Memory B cell (primary cell): ENCODE measurements at places on chromosomes 3 and 15.

- no peak for DNase-seq
These were observed 39.9 kb upstream of the TNFSF10 start for GRCh38 chr3:172562871-172563865.

GRCh38 chr3:19171794-19172193 is 23.5 kb downstream of the KCNH8 start:
- DNase-seq = no peak

DNA sequence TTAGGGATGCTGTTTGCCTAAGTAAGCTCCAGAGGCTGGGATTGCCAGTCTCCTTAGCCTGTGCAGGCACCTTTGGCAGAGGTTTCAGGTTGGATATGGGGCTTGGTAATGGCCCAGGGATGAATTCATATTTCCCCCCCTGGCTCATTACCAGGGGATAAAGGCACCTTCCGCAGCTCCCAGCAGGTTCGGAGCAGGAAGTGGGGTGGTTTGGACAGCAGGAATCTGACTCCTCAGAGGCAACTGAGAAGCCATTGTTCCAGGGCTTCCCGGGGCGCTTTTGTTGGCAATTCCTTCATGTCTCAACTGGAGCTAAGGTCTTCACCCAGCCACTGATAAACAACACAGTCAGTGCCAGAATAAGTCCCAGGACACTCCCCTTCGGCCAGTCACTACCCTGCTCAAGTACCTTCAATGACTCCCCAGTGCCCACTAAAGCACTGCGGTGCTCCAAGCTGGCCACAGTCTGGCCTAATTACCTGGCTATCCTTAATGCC is 85.3 kb upstream of the SLC6A6 start:
- DNase-seq = no peak

GRCh38 chr3:156455839-156456238 is 99.1 kb downstream of the SSR3 start:
- no peak for DNase-seq

DNA sequence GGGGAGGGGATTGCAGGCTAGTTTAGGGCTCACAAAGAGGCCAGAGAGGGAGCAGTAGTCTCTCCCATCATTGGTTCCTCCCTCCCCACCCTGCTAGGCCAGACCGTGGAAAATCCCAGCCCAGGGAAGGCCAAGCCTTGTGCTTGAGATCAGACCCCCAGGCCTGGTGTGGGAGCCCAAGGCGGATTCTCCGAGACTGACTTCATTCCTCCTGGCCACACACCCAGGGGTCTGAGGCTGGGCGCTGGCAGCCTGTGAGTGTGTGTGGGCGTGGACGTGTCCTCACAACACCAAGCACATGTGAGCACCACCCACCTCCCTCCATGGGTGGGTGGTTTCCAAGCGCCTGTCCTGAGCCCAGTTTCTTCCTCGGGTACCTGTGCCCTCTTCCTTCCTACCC is 4.1 kb downstream of the LOXL1 start:
- DNase-seq = no peak

DNA sequence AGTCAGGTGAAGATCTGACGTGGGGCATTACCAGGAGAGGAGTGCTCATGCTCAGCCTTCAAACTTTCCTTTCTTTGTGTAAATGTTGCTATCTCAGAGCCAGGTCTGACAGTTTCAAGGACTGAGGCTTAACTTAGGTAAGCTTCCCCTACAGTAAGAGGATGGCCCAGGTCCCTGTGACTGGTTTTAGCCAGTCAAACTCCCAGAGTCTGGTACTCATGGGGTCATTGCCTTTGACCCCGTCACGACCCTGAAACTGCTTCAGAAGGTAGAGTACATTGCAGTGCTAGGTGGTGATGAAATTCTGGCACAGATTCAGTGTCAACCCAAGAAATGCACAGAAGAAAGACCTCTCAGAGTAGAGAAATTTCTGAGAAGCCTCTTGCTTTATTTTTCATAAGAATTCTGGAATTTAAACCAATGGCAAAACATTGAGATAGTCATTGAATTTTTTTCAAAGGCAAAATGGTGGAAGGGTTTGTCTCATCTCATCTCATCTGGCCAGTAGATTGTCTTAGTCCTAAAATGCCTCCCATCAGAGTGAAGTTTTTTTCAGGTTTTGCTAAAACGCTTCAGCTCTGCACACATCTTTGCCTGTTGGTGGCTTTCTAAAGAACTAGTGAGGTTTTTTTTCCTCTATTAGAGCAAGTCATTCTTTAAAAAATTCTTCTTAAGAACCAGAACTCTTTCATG is 23.1 kb downstream of the ZBTB38 start:
- DNase-seq = no peak

GRCh38 chr15:55587321-55588069 is 650 bp downstream of the PYGO1 start:
- peak; percentile 4 for DNase-seq

DNA sequence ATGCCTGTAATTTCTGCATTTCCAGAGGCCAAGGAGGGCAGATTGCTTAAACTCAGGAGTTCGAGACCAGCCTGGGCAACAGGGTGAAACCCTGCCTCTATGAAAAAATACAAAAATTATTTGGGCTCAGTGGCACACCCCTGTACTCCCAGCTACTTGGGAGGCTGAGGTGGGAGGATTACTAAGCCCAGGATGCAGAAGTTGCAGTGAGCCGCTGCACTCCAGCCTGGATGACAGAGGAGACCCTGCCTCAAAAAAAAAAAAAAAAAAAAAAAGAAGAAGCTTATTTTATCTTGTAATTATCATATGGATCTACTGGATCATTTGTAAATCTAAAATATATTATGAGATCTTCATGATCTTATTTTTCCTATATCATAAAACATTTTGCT is 84.1 kb downstream of the PPCDC start:
- DNase-seq = no peak
